CD4-positive, alpha-beta T cell treated with Interleukin-15 for 1 hour (primary cell): ENCODE measurements at places on chromosomes 1 and 21.

- DNase-seq: no peak
Observed at GRCh38 chr1:246111570-246111969, 395.5 kb downstream of the SMYD3 start.

DNA sequence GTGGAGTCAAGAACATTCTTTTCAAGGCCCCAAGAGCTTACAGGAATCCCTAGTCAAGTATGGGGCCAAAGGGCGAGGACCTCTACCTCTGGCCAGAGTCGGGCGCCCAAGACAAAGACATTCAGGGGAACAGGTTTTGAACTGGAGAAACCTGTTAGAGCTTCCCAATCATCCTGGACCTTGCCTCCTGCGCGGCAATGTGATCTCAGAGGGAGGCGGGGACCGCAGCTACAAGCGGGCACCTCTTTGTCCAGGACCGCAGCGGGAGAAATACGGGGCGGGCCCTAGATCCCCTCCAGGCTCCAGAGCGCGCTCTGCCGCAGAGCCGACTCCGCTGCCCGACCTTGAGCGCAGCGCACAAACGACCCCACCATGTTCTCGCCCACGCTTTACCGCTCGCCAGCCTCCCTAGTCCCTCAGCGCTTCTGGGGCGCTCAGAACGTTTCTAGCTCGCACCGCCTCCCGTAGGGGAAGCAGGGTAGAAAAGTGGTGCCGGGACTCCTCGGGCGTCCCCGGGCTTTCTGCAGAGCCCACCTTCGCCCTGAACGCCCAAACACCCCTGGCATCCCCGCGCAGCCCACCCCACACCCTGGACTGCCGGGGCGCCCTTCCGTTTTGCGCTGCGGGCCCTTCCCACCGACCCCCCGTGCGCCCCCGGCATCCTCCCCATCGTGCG lies 28.1 kb downstream of the RABIF start:
- no peak for DNase-seq

DNA sequence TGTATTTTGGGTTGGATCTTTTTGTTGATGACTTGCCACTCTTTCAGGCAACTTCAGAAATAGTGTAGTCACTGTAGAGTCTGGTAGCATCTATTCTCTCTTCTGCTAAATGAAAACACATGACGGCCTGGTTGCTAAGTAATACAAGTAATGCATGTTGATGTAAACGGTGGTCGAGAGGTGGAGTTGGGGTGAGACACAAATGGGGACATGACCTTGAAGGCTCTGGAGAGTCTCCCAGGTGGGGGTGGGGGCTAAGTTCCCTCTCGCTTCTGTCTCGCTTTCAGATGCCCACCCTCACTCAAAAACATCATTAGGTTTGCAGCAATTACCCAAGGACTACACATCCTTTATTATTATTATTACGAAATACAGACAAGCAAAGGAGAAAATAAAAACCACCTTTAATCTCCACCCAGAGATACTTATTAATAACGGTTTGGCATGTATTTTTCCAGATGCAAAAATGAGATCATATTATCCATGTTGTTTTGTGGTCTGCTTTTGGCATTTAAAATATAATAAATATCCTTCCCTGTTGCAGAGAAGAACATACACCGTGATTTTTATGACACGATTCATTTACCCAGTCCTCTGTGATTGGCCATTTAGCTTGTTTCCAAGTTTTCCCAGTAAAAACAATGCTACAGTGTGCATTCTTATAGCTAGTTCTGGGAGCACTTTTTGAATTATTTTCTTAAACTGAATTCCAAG lies 138.1 kb downstream of the MIS18A start:
- no peak for DNase-seq

- no peak for DNase-seq
Observed at GRCh38 chr1:202416641-202417040, 68.1 kb downstream of the PPP1R12B start.

DNA sequence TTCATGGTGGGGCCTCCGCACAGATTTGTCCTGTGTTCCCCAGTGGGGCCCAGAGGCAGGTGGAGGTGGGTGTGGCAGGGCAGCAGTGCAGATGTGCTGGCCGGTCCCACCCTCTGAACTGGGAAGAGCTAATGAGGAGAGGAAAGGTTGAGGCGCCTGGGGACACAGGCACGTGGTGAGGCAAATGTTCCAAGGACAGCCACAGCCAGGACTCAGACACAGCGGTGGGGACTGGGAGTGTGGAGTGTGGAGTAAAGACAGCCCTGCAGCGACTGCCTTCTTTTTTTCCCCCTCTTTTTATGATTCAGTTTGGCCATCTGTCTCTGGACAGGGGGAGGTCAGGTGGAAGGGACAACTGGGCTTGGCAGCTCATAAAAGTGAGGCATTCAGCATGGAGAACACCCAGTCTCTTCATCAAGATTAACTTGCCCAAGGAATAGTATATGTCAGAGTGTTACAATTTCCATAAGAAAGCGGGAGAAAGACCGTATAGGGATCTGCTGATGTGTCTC lies 104.2 kb upstream of the GCLM start:
- no peak for DNase-seq

- no peak for DNase-seq
Observed at GRCh38 chr21:26409735-26410134, 163.4 kb downstream of the CYYR1 start.

GRCh38 chr1:151839457-151840403 lies at the start of gene C2CD4D:
C2CD4D (minus strand) TSS chr1:151839820; CDS start chr1:151838989, 831 bp downstream.
- DNase-seq: peak; percentile 71

GRCh38 chr1:206982216-206982615 lies 12.0 kb upstream of the FCAMR start:
- DNase-seq: peak; percentile 65

DNA sequence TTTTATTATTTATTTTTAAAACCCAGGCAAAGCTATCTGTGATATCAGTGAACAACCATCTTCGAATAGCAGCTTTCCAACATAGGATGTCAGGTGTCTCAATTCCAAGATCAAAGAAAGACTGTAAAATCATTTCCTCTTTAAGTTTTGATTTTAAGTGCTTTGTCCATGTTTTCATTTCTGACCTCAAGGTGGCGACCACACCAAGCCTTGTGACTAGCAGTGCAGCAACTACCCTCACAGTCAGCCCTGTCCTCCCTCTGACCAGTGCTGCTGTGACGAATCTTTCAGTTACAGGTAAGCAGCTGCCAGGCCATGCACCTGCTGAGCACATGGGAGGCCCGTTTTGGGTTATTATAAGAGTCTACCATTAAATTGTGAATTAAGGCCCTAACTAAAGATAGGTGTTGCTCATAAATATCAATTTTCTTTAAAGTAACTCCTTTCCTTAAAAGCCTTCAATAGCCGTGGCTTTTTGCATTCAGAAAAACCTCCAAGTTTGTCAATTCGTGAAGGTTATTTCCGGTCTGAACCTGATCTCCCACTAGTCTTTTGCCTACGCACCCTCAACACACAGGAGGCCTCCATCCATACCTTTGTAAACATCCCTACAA lies 117.0 kb downstream of the CD247 start:
- peak; percentile 58 for DNase-seq

DNA sequence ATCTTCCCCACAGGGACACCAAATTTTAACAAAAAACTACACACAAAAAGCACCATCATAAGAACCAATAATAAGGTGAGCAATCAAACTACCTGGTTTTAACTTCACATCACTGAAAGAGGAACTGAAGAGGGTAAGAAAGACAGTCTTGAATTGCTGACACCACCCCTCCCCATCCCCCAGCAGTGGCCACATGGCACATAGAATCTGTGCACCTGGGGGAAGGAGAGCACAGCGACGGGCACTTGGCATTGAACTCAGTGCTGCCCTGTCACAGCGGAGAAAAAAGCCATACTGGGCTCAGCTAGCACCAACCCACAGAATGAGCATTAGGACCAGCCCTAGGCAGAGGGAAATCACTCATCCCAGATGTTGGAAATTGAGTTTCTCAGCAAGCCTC lies 640.0 kb upstream of the ADGRL2 start:
- no peak for DNase-seq

GRCh38 chr1:89728381-89728780 lies 92.5 kb upstream of the LRRC8D start:
- no peak for DNase-seq

DNA sequence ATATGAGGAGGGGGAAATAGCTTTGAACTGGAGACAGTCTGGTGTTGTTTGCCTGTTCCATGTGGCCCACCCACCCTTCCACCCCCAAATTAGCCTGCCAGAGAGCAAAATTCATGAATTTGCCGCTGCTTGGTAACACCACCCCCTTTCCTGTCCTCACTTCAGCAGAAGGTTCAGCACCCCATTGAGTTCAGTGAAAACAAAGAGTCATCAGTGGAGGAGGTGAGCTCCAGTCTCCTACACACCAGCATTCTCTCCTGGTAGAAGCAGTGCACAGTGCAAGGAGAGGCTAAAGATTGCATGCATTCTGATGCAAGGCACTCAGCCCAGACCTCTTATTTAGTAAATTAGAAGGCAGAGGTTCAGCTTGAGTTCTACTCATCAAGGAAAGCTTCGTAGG lies 99.7 kb upstream of the DYNLT5 start:
- no peak for DNase-seq

DNA sequence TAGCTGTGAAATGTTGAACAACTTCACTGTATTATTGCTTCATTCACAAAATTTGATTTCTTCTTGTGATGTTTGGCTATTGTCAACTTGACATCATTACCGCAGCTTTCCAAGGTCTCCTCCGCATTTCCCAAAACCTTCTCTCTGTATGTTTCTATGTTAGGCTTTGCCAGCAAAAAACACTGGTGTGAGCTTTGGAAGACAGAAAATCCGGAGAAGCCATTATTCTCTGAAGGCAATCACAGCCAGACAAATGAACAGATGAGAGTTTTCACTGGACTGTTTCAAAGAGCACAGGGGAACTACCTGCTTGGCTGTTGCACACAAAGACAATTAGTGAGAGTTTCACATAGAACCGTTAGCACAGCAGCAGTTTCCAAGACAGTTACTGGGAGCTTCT lies 609.6 kb downstream of the BRINP3 start:
- DNase-seq: no peak

GRCh38 chr21:21439761-21440160 lies 441.6 kb downstream of the NCAM2 start:
- no peak for DNase-seq

DNA sequence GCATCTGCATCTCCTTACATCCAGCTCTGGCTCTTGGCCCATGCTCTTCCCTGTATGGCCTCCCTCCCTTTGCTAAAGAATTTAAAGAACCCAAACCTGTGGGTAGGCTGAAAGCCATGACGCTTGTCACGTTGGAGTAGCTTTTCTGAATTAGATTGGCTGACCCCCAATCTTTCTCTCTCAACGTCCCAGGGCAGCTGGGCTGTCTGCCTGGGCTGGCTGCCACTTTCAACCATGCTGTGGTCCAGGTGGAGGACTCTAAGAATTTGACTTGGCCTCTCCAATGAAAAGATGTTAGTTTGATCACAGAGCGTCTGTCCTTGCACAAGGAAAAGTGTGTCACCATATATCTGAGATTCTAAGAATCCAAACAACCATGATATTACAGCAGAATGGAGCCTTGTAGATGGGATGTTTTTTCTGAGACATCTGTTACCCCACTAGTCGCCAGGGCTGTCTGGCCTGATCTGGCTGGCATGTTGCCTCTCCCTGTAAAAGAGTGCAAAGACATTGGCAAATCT lies 6.5 kb upstream of the IGSF3 start:
- DNase-seq: no peak

DNA sequence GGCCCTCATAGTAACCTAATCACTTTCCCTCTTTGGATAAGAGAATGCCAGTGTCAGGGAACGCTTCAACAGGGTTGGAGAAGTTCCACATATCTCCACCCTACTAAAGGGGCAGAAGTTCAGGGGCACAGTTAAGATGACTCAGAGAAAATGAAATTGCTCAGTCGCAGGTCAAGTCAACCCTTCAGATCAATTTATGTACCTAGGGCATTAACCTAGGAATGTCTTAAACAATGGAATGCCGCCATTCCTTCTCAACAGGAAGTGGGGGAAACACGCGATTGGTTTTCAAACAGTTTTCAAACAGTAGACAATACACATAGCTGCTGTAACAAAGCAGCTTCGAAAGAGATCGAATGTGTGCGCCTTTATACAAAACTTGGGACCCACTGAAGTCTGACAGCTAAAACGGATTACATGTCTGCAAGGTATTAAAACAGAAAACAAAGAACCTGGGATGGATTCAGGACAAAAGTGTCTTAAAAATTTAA lies 897 bp downstream of the SLC25A24 start:
- no peak for DNase-seq

- no peak for DNase-seq
Observed at GRCh38 chr1:30611741-30612309, 111.6 kb downstream of the MATN1 start.

DNA sequence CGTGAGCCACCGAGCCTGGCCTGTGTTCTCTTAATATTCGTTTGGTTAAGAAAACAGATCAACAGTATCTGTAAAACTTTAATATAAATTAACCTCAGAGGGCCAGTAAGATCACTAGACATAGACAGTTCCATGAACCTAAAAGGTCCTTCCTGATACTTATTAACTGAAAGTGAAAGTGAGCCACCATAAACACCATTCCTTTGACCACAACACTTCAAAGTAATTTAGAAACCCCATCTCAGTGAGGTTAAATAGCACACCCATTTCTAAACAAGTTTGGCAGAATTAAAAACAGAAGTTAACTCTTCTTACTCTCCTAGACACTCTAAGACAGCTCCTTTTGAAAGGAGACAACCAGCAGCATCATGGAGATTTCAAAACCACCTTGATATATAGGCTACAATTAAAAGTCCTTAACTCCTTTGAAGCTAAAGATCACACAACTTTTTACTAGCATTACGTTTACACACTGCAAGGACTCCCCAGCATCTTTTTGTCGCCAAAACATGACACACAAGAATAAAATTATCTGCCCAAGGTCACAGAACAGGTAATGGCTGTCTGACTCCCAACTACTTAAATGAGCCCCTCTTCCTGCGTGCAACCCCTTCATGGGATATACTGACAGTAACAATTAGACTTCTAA lies 2.2 kb downstream of the RNF19B start:
- no peak for DNase-seq

DNA sequence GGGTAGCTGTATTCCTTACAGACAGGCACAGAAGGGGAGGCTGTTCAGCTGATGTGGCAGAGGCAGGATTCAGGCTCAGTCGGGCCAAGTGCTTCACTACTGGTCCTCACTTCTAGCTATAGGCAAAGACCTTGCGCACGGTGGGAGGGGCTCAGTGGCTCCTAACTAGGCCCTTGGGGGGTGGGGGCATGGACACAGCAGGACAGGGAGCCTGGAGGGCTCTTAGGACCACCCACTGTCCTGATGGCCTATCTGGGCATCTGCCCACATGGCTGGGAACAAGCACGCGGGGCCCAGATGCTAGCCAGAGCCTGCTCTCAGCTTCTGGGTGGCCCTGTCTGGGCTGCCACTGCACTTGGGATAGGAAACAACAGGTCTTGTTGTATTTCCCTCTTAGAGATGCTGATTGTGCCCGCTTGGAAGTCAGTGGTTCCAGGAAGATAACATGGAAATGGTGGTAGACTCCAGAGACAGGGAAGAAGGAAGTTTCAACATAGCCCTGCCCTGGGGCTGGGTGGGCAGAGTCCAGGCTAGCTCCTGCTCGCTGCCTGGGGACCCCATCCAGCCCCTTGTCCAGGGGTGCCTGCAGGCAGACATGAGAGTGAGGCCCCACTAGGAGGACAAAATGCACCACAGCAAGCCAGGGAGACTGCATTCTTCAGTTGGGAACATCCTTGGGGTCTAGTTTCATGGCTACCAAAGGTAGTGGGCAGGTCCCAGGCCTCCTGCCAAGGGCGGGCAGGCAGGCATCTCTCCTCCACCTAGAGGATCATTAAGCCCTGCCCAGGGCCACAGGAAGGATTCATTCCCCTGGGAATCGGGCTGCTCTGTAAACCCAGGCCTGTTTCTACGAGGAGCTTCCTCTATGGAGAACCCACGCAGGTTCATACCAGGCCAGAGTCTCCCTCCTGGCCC lies 102.5 kb downstream of the BCAR3 start:
- DNase-seq: no peak

GRCh38 chr1:45356186-45356585 lies 15.9 kb upstream of the MUTYH start:
- no peak for DNase-seq

- no peak for DNase-seq
Observed at GRCh38 chr1:181430015-181430885, 53.1 kb upstream of the CACNA1E start.
